Left lobe of liver (tissue), 2 donors: ENCODE measurements at places on chromosomes 1 and 21. TPM values are rescaled to one million over a fixed set of nuclear protein-coding genes. Genes with fewer than 3 reads are reported as not detected.

The PER3 gene
- 24.3 TPM for total RNA-seq

DNA sequence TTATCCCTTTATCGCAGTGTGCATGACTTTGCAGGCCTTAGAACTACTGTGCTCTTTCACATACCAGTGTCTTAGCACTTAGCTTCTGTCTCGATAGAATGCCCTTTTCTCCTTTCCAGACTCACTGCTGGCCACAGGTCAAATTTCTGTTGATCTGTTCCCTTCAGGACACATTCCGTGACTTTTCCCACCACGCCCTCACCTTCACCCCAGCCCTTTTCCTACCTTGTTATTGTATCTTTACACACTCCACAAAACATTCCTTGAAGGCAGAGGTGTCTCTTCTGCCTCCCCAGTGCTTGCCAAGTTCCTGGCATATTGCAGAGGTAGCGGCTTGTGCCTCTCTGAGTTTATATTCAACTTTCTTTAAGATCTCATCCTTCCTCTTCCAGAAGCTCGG lies 3.7 kb upstream of the IGSF9 start:
- no peak for DNase-seq

DNA sequence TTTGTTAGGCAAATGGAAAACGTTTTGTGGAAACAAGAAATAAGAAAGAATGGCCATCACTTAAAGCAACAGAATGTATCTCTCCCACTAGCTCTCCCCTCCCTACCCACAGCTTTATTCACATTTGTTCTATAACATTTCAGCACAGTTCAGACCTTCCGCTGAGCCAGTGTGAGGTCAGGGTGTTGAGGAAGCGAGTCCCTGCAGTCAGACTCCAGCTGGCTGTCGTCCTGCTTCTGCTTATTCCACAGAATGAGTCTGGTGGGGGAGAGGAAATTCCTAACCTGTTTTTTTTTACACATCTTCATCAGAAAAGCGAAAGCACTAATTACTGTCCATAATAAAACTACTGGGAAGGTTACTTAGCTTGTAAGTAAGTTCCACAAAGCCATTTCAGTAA lies 39.0 kb downstream of the MRPL39 start:
- no peak for DNase-seq

- DNase-seq, result no peak
Measured at GRCh38 chr21:45158491-45159423, 84.4 kb downstream of the ADARB1 start.

The CLDN19 gene
- total RNA-seq, result not detected

The RGS1 gene
- 3.1 TPM for total RNA-seq

The KCNJ9 gene
- total RNA-seq, result not detected

DNA sequence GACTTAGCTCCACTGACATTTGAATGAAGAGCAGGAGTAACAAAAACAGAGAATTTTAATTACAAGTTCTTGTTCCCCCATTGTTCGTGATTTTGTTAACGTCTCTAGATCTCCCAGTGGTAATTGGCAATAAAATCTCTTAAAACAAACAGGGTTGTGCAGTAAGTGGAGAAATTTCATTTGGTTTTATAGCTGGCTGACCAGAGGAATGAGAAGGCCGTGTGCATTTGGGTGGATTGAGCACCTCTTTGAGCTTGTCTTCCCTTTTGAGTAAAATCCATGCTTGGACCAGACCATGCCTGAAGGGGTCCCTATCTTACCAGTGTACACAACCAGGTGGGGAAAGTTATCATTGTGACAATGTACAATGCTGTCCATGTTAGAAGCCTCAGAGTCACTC lies 137.8 kb downstream of the HIVEP3 start:
- DNase-seq, result no peak

- DNase-seq, result no peak
Measured at GRCh38 chr1:230400007-230400344, 26.2 kb downstream of the PGBD5 start.

The AMY1A gene
- not detected for total RNA-seq

The ZNF683 gene
- not detected for total RNA-seq

- no peak for DNase-seq
Measured at GRCh38 chr21:26331205-26331980, 160.8 kb upstream of the APP start.

DNA sequence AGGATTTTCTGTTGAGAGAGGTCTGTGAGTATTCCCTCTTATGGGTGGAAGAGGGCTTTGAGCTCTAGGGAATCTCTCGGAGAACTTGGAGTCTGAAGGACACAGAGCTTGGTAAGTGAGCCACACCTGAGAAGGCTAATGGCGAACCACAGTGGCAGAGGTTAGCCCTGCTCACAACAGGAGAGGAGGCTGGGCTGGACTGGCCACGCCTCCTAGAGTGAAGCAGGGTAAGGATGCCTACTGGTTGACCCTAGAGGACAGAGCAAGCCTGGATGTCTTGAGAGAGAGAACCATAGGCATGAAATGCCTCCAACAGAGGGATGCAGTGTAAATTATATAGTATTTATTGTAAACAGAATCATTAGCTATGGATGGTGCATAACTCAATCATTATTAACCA lies 232.6 kb downstream of the PCP4 start:
- no peak for DNase-seq

DNA sequence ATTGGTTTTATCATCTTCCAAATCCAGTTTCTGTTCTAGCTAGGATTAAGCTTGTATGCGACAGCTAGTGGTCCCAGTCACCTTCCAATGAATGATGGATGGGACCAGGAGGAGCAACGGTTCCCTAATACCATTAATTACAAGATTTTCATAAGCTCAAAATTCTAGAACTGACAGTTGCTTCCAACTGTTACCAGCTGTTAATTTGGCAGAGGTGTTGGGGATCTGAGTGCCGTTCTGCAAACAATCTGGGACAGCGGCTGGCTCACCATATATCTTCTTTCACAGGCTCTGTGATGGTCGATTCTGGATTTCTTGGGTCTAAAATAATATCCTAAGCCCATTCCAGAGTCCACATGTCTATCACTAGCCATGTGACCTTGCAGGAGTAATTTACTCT lies 34.5 kb upstream of the RALGPS2 start:
- no peak for DNase-seq

DNA sequence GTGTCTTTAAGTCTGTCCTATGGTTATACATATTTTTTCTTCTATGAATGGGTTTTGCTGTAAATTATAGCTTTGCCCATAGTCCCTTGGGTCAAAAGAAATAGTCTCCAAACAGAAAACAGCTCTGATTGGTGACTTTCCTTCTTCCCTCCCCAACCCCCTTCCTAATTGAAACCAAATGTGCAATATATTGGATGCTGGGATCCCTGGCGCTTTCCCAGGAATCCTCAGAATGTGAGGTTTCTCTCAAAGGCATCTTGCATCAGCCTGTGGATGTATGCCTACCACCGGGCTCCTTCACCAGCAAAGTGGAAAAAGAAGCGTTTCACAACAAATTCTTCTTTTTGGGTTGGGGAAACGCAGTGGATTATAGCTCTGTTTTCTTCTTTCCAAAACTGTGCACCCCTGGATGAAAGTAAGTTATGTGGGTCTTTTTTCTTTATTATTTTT lies at the start of gene DDR2:
TSS of gene DDR2 (plus strand) at position 248 of the 450 bp plus-strand sequence. CDS start 86,600 bp downstream, outside the sequence.
- DNase-seq, result no peak

GRCh38 chr1:33374336-33375105 lies 53.6 kb upstream of the A3GALT2 start:
- no peak for DNase-seq

- no peak for DNase-seq
Measured at GRCh38 chr1:194809665-194810064, 1623.3 kb upstream of the B3GALT2 start.

- DNase-seq, result no peak
Measured at GRCh38 chr1:70504821-70505193, 93.7 kb downstream of the CTH start.

GRCh38 chr1:25100151-25100833 lies 132.0 kb downstream of the SYF2 start:
- no peak for DNase-seq

GRCh38 chr1:12338017-12338416 lies 108.2 kb downstream of the VPS13D start:
- no peak for DNase-seq

DNA sequence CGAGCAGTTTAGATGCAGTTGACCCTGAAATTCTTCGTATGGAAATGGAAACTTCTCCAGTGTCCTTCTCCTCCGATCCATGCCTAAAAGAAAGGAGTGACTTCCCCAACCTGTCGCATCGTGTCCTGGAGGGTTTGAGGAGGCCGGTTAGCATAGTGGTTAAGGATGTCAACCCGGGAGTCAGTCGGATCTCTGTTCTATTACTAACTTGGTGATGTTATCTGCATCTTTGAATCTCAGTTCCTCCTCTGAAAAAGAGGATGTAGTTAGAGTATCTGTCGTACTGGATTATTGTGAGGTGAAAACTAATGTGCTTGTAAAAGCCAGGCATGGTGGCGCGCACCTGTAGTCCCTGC lies 684 bp downstream of the ZBTB8B start:
- DNase-seq, result no peak

DNA sequence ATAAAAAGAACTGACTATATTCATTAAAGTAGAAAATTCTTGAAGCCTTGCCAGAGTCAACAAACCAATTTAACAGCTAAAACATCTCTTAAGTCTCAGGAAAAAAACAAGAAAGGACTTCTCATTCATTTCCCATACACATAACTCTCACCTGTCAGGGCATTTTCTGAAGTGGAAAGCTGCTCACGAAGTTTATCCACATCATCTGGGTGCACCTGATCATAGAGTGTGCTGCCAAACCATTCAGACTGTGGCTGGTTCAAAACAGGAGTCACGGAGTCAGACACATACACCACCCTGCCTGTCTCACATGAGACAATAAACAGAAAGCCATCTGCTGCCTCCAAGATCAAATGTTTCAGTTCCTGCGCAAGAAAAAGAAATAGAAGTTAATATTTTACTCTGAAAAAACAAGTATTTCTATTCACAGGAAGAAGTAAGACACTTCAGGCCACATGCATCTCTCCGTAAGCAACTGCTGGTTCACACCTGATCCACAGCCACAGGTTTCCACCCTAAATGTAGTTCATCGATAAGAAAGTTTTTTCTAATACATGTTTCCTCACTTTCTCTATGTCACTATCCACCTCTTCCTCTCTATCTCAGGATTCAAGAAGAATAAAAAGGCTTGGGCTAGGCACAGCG lies 28.2 kb upstream of the CTSK start:
- DNase-seq, result no peak

DNA sequence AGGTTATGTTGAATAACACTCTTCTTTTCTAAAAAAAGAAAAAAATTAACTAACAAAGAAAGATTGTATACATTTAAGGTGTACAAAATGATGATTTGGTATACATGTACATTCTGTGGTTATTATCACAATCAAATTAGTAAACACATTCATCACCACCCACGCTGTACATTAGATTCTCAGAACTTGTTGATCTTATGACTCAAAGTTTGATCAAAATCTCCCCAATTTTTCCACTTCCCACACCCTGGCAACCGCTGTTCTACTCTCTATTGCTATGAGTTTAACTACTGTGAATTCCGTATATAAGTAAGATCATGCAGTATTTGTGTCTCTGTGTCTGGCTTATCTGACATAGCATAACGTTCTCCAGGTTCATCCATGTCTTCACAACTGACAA lies 469.5 kb upstream of the CHRM3 start:
- DNase-seq, result no peak

DNA sequence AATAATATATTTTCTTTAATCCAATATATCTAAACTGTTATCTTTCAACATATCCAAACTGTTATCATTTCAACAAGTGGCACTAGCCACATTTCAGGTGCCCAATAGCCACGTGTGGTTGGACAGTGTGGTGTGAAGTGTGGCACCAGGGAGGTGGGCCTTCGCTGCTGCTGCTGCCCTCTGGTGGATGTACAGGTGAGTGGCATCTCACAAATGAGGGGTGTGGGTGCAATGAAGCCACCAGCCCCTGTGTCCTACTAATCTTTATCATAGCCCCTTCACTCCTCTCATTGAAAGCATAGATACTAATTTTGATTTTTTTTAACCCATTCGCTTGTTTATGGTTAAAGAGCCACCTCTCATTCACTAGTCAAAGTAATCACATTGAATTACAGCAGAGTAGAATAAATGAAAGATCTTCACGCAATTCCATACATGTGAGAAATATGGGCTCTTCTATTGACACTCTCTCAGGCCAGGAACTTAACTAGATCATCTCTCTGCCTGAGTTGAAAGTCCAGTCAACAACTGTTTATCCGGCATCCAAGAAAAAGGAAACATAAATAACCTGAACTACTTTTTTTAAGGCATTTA lies 499.2 kb downstream of the OMA1 start:
- DNase-seq, result no peak

The KCNQ4 gene
- 0.20 TPM for total RNA-seq

The PCBP3 gene
- 0.83 TPM for total RNA-seq

- no peak for DNase-seq
Measured at GRCh38 chr1:243819438-243819839, 30.6 kb downstream of the AKT3 start.
